ENCODE measurements at places on chromosomes 12 and 14. TPM values are rescaled to one million over a fixed set of nuclear protein-coding genes. Genes with fewer than 3 reads are reported as not detected.

AQP5 gene
- not detected for total RNA-seq

EXOC3L4 gene
- not detected for total RNA-seq

IQSEC3 gene
- total RNA-seq = not detected

HCFC2 gene
- 8.5 TPM for total RNA-seq

GPR68 gene
- 0.30 TPM for total RNA-seq

GRCh38 chr14:99244367-99244901 lies 27.6 kb downstream of the BCL11B start:
- DNase-seq = no peak
- peaks cover 49% of the 10 kb centered on the region for H3K36me3 ChIP-seq
- peaks cover 99% of the 10 kb centered on the region for H3K4me1 ChIP-seq
- H3K27ac ChIP-seq = peak overlapping the region; percentile 68
- no peak overlapping the region for H3K4me3 ChIP-seq

GRCh38 chr12:81078469-81079196 lies 754 bp downstream of the ACSS3 start:
- H3K4me3 ChIP-seq = peak overlapping the region; percentile 55
- H3K27ac ChIP-seq = peak overlapping the region; percentile 31
- peak; percentile 83 for DNase-seq
- H3K27me3 ChIP-seq = no peaks in the 10 kb centered on the region
- H3K36me3 ChIP-seq = no peaks in the 10 kb centered on the region

DNA sequence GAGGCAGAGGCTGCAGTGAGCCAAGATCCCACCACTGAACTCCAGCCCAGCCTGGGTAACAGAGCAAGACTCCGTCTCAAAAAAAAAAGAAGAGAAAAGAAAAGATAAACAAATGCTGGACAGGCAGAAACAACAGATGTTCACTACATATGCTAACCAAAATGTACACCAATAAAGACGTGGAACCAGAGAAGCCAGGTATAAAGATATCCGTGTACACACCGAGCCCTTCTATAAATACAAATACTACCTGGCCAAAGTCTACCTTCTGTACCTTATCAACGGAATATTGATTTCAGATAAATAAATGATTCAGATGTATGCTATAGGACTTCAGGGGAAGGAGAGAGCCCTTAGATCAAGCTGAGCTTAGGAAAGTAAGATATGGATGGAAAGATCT lies 10.8 kb upstream of the KRT8 start:
- H3K27me3 ChIP-seq = no peaks in the 10 kb centered on the region
- H3K27ac ChIP-seq = no peak overlapping the region
- no peaks in the 10 kb centered on the region for H3K36me3 ChIP-seq

DNA sequence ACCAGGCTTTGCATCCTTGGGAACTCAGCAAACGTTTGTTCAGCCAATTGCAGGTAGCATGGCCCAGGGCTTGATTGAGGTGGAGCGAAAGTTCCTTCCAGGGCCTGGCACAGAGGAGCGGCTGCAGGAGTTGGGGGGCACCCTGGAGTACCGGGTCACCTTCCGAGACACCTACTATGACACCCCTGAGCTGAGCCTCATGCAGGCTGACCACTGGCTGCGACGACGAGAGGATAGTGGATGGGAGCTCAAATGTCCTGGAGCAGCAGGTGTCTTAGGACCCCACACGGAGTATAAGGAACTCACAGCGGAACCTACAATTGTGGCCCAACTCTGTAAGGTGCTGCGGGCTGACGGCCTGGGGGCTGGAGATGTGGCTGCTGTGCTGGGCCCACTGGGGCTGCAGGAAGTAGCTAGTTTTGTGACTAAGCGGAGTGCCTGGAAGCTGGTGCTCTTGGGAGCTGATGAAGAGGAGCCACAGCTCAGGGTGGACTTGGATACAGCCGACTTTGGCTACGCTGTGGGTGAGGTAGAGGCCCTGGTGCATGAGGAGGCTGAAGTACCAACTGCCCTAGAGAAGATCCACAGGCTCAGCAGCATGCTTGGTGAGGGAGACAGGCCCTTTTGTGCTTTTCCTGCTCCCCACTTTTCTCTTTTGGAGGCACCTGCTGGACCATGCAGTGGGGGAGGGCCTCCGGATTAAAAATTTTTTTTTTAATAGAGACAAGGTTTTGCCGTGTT lies 799 bp downstream of the THTPA start:
- peaks cover 11% of the 10 kb centered on the region for H3K36me3 ChIP-seq
- peak overlapping the region; percentile 74 for H3K4me3 ChIP-seq
- H3K27me3 ChIP-seq = no peaks in the 10 kb centered on the region
- DNase-seq = no peak
- peaks cover 8% of the 10 kb centered on the region for H3K4me1 ChIP-seq
- H3K27ac ChIP-seq = peak overlapping the region; percentile 96

- no peaks in the 10 kb centered on the region for H3K4me1 ChIP-seq
- DNase-seq = peak; percentile 41
- no peak overlapping the region for H3K4me3 ChIP-seq
- H3K27me3 ChIP-seq = no peaks in the 10 kb centered on the region
Measured at GRCh38 chr14:24259282-24260025, 3.5 kb downstream of the TGM1 start.

DNA sequence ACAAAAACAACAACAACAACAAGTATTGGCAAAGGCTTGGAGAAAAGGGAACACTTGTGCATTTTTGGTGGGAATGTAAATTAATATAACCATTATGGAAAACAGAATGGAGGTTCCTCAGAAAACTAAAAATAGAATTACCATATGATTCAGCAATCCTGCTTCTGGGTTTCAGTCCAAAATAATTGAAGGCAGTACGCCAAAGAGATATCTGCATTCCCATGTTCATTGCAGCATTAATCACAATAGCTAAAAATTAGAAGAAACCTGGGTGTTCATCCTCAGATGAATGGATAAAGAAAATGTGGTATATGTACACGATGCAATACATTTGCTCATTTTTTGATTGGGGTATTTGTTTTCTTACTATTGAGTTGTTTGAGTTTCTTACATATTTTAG lies 813.0 kb downstream of the NRXN3 start:
- H3K36me3 ChIP-seq = no peaks in the 10 kb centered on the region
- no peak for DNase-seq
- H3K27me3 ChIP-seq = peaks cover 13% of the 10 kb centered on the region
- H3K4me1 ChIP-seq = no peaks in the 10 kb centered on the region

- no peaks in the 10 kb centered on the region for H3K27me3 ChIP-seq
- H3K36me3 ChIP-seq = no peaks in the 10 kb centered on the region
- H3K27ac ChIP-seq = no peak overlapping the region
- H3K4me1 ChIP-seq = no peaks in the 10 kb centered on the region
- no peak overlapping the region for H3K4me3 ChIP-seq
Measured at GRCh38 chr14:94747739-94748138, 22.2 kb downstream of the GSC start.

DNA sequence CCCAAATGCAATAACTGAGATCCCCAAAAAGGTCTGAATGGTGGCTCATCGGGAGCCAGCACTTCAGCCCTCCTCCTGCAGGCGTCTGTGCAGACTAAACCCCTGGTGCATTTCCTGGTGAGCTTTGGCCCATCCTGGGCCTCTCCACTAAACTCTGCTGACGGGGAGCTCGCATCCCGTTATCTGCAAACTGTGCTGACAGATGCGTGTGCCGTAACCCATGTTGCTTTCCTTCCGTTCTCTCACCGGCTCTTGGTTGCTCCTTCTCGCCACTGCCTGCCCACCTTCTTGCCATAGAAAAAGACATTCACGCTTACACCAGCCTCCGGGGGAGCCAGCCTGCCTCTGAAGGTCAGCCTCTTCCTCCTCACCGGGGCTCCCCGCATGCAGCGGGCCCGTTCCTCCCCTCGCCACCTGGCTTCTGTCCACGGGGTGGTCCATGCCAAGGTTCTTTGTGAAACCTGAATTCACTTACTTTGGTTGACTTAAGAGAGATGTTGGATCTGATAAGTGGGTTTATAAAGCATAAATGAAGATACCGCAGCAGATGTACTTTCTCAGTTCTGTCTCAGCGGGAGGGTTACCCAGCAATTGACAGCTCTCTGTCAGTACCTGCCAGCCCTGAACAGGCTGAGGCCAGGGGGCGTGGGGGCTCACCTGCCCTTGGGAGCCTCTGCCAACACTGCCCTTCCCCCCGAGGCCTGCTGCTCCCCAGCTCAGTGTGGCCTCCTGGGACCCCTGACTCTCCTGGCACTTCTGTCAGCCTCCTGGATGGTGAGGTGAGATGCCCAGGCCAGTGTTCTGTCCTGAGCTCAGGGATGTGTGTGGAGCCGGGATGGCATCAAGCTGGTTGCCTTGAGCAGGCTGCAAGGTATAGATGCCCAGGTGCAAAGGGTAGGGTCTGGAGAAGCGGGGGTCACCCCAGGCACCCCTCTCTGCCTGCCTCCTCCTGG lies 14.2 kb downstream of the ZFYVE21 start:
- peaks cover 25% of the 10 kb centered on the region for H3K36me3 ChIP-seq
- no peak for DNase-seq
- no peak overlapping the region for H3K4me3 ChIP-seq

GRCh38 chr14:24138396-24139271 lies 2.6 kb downstream of the PSME1 start:
- H3K27me3 ChIP-seq = no peaks in the 10 kb centered on the region
- no peak for DNase-seq
- H3K36me3 ChIP-seq = peaks cover 28% of the 10 kb centered on the region
- no peak overlapping the region for H3K27ac ChIP-seq
- H3K4me1 ChIP-seq = peaks cover 13% of the 10 kb centered on the region

- DNase-seq = no peak
- H3K36me3 ChIP-seq = no peaks in the 10 kb centered on the region
- H3K4me3 ChIP-seq = no peak overlapping the region
- H3K27me3 ChIP-seq = peaks cover 27% of the 10 kb centered on the region
- no peaks in the 10 kb centered on the region for H3K4me1 ChIP-seq
Measured at GRCh38 chr12:29869946-29870345, 86.2 kb upstream of the TMTC1 start.

DNA sequence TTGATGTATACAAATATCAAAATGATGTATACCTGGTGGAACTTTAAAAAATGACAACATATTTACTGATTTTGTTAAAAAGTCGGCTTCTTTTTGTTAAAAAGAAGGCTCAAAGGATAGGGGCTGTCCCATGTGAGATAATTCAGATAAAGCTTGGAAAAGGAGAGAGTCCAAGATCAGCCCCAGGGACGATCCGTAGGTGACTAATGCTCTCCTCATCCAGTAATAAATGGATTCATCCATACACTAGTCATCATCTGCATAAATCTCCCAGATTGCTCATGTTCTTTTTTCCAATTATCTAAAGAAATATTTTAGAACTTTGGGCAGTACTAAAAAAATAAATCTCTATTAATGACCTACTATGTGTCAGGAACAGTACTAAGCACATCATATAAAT lies 23.4 kb upstream of the FSCB start:
- H3K27me3 ChIP-seq = no peaks in the 10 kb centered on the region
- H3K27ac ChIP-seq = no peak overlapping the region
- no peak overlapping the region for H3K4me3 ChIP-seq
- H3K36me3 ChIP-seq = no peaks in the 10 kb centered on the region
- DNase-seq = no peak

GRCh38 chr12:124940143-124940392 lies 25.6 kb upstream of the UBC start:
- peak overlapping the region; percentile 80 for H3K27ac ChIP-seq
- no peak for DNase-seq
- no peaks in the 10 kb centered on the region for H3K36me3 ChIP-seq

DNA sequence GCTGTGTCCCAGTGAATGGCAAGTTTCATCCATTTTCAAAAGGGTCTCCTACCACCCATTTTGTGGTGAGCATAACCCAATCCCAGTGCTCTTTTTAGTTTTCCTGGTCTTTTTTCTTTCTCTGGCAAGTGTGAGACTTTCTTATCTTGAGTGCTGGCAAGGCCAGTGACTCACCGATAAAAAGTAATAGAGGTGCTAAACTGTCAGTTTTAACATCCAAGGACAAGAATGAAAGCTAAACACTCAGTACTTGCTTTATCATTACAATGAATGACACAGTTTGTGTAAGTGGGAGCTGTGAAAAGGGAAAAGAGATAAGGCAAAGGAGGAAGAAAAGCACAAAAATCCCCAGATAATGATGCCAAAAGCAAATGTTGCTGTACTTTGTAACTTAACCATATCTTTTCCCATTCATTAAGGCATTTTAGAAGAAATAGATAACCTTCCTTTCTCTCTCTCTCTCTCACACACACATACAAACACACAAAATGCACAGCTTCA lies 4.9 kb upstream of the LRIG3 start:
- no peak overlapping the region for H3K4me3 ChIP-seq
- no peaks in the 10 kb centered on the region for H3K27me3 ChIP-seq
- H3K36me3 ChIP-seq = no peaks in the 10 kb centered on the region

DNA sequence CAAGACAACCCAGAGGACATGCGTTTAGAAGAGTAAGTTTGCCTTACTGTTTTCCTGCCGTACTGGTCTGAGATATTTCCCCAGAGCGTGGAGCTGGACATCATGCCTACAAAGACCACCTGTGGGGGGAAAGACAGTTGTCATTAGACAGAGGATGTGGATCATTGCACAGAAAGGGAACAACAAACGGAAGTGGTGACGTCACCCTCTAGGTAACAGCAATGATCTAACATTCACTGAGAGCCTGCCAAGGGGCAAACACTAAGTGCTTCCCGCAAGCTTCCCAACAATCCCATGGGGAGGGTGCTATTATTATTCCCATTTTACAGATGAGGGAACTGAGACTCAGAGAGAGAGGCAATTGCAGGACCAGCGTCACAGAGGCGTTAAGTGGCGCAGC lies 48.5 kb downstream of the SVOP start:
- no peak overlapping the region for H3K4me3 ChIP-seq
- H3K27ac ChIP-seq = no peak overlapping the region
- no peaks in the 10 kb centered on the region for H3K36me3 ChIP-seq

GRCh38 chr12:78248321-78248720 lies 417.6 kb downstream of the NAV3 start:
- no peak for DNase-seq
- no peaks in the 10 kb centered on the region for H3K27me3 ChIP-seq
- H3K27ac ChIP-seq = no peak overlapping the region
- no peaks in the 10 kb centered on the region for H3K4me1 ChIP-seq
- H3K36me3 ChIP-seq = no peaks in the 10 kb centered on the region

GRCh38 chr12:68334132-68334531 lies 2.0 kb upstream of the MDM1 start:
- DNase-seq = peak; percentile 17
- no peak overlapping the region for H3K4me3 ChIP-seq
- H3K27me3 ChIP-seq = no peaks in the 10 kb centered on the region
- no peaks in the 10 kb centered on the region for H3K36me3 ChIP-seq
- H3K27ac ChIP-seq = no peak overlapping the region

DNA sequence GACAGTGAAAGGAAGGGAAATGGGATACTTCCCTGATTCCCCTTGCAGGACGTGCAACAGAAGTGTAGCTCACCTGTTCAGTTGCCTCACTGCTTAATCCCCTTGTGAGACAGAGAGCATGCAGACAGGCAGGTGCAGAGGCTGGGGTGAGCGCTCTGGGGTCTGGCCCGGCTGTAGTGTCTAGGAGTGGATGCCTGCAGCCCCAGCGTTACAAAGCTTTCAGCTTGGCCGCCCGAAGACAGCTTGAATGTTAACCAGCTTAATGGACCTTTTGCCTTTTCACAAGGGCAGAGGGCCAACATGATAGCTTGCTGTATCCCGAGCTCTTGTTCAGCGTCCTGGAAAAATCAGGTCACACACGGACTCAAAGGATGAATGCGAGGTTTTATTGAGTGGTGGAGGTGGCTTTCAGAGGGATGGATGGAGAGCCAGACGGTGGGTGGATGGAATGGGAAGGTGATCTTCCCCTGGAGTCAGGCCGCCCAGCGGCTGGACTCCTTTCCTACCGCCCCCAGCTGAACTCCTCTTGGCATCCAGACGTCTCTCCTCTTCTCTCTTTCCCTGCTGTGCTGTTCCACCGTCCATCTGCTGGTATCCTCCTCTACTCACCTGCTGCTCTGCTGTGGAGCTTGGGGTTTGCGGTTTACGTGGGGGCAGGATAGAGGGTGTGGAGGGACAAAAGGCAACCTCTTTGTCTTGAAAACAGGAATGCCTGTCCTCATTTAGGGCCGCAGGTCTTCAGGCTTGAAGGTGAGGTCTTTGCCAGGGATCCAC lies 86.2 kb upstream of the RESF1 start:
- no peaks in the 10 kb centered on the region for H3K27me3 ChIP-seq
- no peak for DNase-seq
- no peak overlapping the region for H3K27ac ChIP-seq
- no peaks in the 10 kb centered on the region for H3K36me3 ChIP-seq
- H3K4me1 ChIP-seq = peaks cover 23% of the 10 kb centered on the region
- no peak overlapping the region for H3K4me3 ChIP-seq

All from A673 (cell line).